RWPE1 (cell line): ENCODE measurements at places on chromosomes 1 and 21.
A peak's percentile ranks its signal among the peaks of the same experiment; 100 is the strongest.

GRCh38 chr1:228989992-228990827, 254.9 kb downstream of the RHOU start:
- DNase-seq: no peak

- no peak for DNase-seq
These were observed 119.1 kb downstream of the KCNN3 start for GRCh38 chr1:154750681-154751665.

GRCh38 chr1:3350506-3351261, 103.8 kb upstream of the ARHGEF16 start:
- no peak for DNase-seq

DNA sequence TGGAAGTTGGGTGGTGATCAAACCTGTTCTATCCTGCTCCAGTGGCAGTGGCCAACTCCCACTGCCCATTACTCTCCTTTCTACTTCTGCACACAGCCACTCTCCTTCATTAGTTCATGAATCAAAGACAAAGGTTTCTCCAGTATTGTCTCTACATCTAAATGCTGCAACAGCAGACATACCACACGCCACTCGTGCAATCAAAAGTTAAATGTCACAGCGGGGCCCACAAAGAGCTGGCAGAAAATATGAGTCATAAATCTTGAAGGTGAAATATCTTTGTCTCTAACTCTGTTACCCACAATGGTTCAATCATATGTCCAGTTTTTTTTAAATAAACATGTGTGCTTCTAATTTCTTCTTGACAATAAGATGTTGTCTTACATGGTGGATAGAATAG, 13.3 kb downstream of the APCS start:
- no peak for DNase-seq

- DNase-seq: no peak
These were observed 896 bp downstream of the KANK4 start for GRCh38 chr1:62318320-62318755.

GRCh38 chr1:226215239-226215638, 8.2 kb upstream of the MIXL1 start:
- DNase-seq: no peak

DNA sequence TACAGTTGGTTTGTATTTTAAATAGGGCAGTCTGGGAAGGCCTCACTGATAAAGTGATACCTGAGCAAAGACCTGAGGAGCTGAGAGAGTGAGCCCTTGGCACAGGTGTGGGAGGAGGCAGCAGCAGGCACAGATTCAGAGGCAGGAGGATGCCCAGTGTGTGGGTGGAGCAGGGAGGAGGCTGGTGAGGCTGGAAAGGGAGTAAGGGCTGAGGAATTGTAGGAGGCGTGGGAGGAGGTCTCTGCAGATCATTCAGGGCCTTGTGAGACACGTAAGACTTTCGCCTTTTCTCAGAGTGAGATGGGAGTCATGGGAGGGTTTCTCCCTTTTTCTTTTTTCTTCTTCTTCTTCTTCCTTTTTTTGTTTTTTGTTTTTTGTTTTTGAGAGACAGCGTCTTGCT, 58.0 kb downstream of the RGL1 start:
- DNase-seq: no peak

DNA sequence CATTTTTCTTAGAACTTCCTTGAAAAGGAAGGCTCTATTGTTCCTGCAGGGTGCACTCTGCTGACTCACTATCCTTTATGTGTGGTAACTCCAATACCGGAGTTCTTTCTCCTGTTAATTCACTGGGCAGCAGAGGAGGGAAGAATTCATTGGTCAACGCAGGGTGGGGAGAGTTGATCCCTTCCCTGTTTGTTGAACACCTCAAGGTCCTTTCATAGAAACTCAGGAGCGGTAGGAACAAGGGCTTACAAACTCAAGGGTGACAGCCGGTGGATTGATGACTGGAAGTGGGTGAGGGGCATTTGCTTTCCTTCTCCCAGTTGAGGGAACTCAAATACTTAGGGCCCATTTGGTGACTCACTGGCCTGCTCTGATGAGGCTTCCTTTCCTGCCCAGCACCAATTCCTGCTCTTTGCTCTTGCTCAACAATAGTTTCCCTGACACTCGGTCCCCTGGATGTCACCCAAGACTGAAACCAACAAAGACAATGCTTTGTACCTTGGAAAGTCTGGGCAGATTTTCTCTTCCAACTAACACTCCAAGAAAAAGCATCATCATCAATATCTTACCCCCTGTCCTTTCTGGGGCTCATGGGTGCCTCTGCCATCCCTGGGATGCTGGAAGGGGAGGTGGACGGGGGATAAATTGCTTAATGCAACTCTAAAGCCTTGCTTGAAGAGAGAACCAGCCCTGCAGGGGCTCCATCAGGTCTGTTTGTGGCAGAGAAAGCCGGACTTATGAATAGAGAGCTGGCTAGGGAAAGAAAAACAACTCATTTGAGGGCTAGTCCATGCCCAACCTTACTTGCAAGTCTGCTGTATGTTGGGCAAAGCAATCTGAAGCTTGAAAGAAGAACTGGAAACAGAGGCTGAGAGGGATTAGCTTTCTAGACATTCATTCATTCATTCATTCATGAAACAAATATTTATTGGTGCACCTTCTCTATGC, 9.3 kb downstream of the SLC26A9 start:
- DNase-seq: peak; percentile 85

DNA sequence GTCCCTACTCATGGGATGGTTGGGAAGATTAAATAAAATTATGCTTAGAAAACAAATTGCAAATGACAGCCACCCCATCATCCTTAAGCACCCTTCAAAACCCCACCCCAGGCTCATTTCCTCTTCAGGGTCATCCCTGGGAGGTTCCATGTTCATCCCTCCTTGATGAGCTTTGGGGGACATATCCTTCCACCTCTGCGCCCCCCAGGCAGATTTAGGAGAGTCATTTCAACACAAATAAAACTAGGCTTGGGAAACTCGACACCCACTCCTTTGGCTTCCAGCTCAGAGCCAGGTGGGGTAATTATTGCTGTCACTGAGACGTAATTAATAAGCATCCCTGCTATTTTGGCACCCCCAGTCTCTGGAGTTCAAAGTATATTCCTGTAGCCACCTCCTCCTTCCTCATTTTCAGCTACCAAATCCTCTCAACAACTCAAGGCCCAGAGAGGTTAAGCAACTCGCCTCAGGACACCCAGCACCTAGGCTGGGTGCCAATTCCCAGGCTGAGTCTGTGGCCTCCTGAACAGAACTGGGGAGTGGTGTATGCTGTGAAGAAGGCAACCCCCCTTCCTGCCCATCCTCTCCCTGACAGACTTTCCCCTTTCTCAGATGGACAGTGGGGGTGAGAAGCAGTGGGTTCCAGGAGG, 595 bp downstream of the CRYBG2 start:
- no peak for DNase-seq

DNA sequence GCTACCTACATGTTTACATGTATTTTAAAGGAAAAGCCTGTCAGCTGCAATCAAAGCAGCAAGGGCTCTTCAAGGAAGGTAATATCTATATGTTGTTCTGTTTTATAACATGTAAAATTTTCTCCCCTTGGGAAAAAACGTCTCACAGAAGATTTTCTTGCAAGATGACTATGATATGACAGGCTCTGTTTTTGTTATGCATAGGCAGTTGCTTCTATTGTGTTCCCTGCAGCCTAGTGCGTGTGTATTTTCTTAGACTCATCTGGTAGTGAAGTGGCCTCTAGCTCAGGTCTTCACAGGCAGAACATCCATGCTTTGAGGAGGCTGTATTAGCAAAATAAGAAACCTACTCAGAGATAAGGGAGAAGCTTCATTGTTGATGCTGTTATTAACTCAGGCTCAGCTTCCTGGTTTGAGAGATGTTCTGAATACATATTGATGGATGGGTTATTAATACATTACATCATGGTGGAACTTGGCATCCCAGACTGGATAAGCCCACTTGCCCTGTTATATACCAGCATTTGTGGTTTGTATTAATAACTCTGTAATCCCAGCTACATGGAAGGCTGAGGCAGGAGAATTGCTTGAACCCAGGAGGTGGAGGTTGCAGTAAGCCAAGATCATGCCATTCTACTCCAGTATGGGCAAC, 35.8 kb downstream of the LAMC1 start:
- no peak for DNase-seq

DNA sequence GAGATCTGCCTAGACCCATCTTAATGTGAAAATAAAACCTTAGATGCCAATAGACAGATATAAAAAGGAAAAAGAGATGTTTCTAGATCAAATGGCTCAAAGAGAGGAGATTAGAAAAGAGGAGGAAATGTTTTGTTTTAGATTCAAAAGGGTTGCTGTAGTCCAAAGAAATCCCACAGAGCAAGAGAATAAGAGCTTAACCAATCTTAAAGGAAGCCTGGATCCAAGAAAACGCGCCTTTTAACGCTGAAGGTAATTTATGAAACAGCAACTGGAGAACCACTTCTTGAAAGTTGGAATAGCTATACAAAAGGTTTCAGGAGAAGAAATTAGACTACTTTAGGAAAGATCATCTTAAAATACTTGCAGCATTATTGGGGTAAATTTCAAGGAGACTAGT, 298.8 kb downstream of the BRINP2 start:
- no peak for DNase-seq

- DNase-seq: no peak
These were observed 59.5 kb downstream of the KLHDC7A start for GRCh38 chr1:18540136-18540765.

DNA sequence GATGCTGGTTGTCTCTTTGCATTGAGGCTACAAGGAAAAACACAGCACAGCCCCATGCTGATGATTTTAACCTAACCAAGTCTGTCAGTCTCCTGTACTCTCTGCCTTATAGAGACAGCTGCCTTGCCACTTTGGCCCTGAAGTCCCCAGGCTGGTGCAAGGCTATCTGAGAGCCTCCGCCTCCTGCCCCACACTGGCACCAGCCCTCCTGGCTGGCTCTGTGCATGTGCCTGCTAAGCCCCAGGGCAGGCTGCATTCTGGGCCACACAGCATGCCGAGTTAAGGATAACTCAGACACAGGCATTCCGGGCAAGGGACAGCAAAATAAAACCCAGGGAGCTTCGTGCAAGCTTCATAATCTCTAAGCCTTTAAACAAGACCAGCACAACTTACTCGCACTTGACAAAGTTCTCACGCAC, 910 bp downstream of the RUNX1 start:
- no peak for DNase-seq

GRCh38 chr1:107535091-107535490, 394.3 kb downstream of the NTNG1 start:
- no peak for DNase-seq

DNA sequence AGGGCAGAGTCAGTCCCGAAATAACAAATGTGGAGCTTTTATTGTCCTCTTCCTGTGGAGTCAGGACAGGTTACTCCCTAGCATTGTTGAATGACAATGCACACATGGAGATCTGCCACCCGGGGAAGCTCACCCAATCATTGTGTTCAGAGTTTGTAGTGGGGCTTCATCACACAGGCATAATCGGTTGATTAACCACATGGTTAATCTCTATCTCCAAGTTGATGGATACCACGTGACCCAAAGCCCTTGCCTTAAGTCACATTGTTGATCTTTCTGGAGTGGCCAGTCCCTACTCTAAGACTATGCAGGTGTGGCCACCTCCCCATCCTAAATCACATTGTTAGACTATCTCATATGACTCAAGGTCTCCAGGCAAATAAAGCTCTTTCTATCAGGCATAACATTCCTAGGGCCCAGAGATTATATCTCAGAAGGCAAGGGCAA, 2.6 kb upstream of the C1orf141 start:
- no peak for DNase-seq

GRCh38 chr1:164841702-164842465, 282.9 kb downstream of the PBX1 start:
- no peak for DNase-seq

- no peak for DNase-seq
These were observed 5.6 kb downstream of the WNT9A start for GRCh38 chr1:227942021-227942715.

DNA sequence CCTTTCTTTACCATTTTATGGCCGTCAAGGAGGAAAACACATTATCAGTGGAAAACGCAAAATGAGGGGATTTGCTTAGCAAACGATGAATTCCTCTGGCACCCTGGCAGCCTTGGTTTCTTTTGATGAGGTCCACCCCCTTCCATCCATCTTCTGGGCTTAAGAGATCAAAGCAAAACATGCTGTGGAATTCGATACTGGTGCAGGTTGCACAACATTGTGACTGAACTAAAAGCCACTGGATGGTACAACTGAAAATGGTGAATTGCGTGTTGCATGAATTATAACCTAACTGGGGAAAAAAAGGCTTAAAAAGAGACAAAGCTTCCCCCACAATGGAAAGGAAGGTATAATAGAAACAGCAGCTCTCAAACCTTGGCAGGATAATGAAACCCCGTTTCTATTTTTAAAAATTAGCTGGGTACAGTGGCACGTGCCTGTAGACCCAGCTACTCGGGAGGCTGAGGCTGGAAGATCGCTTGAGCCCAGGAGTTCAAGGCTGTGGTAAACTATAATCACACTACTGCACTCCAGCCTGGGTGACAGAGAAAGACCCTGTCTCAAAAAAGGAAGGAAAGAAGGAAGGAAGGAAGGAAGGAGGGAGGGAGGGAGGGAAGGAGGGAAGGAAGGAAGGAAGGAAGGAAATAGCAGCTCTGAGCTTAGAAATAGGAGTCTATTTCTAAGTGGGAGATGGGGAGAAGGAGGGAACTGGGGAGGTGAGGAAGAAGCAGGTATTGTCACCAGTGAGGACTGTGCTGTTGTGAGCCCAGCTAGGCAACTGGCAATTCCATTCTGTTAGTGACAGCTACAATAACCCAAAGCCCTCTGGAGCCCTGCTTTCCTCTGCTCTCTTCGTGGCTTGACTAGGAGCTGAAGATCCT, 29.0 kb upstream of the LGALS8 start:
- no peak for DNase-seq

DNA sequence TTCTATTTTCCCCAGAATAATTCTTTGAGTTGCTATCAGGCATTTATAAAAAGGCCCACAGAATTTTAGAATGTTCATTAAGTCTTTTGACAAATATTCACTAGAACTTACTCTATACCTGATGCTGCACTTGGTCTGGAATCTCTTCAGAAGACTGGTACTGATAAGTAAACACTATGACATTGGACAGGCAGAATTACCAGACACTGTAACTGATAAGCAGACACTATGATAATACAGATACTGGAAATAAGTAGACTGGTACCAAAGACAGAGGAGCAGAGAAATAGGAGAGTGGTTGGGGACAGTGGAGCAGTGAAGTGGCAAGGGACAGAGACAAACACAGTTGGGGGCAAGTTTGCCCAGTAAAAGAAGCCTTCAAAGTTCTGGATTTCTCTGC, 8.2 kb downstream of the DPT start:
- no peak for DNase-seq

GRCh38 chr21:31660591-31660990, 1.1 kb downstream of the SOD1 start:
- DNase-seq: no peak
